ENCODE measurements at places on chromosomes 4 and X. TPM values are rescaled to one million over a fixed set of nuclear protein-coding genes. Genes with fewer than 3 reads are reported as not detected.

TREX2 gene
- 1.1 TPM for total RNA-seq

DNA sequence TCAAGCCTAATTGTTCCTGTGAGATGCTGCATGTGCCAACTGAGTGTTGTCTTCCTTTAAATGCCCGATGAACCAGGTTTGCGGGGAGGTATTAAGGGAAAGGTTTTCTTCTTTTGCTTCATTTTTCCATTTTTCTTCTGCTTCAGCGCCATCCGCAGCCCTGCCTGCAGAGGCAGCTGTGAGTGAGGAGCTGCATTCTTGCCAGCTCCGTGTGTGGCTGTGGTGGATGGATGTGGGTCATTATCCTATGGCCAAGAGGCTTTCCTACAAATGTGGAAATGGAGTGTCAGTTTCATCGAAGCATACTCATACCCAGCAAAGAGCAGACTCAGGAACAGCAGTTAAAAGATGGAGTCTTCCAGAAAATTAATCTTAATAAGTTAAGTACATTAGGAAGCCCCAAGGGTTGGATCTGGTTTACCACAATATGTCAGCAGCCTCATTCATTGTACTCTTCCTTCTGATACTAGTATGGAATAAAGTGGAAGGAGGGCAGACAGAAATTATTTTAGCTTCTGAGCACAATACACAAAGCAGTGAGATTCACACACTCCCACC is 37.6 kb downstream of the TNIP3 start:
- no peak overlapping the region for H3K27ac ChIP-seq
- peaks cover 11% of the 10 kb centered on the region for H3K4me1 ChIP-seq
- no peaks in the 10 kb centered on the region for H3K27me3 ChIP-seq
- no peak overlapping the region for H3K4me3 ChIP-seq

DNA sequence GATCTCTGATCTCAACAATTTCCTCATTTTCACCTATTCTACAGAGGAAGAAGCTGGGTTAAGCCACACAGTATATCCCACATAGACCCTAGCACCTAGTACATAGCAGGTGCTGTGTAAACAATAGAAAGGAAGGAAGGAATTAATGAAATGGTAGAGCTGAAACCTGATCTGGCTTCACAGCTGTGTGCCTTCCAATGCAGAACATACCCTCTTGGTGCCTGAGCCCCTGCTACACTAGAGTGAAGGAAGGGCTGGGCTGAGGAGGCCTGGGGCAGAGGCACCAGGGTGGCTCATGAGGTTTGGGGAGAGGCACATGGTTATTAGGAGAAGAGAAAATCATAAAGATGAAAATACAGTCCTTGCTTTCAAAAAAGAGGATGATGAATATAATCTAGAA is 21.3 kb downstream of the LRRC66 start:
- H3K4me3 ChIP-seq = no peak overlapping the region
- no peak for DNase-seq
- no peaks in the 10 kb centered on the region for H3K4me1 ChIP-seq
- no peaks in the 10 kb centered on the region for H3K36me3 ChIP-seq
- H3K27ac ChIP-seq = no peak overlapping the region

MAMLD1 gene
- 1.6 TPM for total RNA-seq

DNA sequence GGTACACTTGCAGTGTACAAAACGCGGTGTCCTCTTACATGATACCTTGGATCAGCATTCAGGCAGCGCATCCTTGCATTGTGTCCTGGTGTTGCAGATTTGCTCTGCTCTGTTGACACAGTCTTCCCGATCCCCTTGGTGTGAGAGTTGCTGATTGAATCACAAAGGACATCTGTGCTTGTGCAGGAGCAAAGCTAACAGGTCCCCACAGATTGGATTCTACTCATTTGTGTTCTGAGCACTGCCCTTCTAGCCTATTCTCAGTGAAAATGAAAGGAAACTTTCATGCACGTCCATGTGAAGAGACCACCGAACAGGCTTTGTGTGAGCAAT is 171.4 kb downstream of the FRMPD4 start:
- DNase-seq = no peak
- no peaks in the 10 kb centered on the region for H3K27me3 ChIP-seq
- H3K4me1 ChIP-seq = no peaks in the 10 kb centered on the region
- no peak overlapping the region for H3K27ac ChIP-seq
- no peak overlapping the region for H3K4me3 ChIP-seq

- no peaks in the 10 kb centered on the region for H3K27me3 ChIP-seq
- DNase-seq = no peak
- H3K4me3 ChIP-seq = no peak overlapping the region
- no peaks in the 10 kb centered on the region for H3K36me3 ChIP-seq
Measured at GRCh38 chrX:136163689-136164088, 16.4 kb downstream of the FHL1 start.

FATE1 gene
- total RNA-seq = not detected

DNA sequence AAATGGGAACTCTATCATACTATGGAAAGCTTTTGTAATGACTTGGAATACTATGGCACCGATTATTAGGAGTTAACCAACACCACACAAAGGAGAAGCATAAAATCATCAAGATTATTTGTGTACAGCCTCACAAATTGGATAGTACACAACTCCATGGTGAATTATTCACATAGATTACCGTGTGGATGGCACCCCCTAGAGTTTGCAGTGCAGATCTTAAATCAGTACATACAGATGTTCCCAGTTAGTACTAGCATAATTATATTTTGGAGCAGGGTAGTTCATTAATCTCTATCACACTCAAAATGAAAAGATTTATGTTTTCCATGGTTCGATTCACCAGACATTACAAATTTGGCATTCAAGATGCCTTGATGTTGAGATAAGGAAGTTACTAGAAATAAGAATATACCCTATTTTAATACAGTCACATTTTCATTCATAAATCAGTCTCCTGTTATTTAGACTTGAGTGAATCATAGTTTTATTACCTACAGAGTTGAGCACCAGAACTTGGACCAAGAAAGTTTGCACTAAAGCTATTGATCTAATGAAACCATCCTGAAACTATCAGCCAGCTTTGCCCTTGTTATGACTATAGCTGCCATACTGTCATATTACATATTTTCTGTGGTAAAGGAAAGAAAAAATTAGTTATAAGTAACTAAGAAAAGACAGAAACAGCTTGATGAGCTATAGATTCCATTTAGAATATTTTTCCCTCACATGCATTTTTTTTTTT is 531.8 kb downstream of the GLUD2 start:
- no peaks in the 10 kb centered on the region for H3K36me3 ChIP-seq
- H3K27ac ChIP-seq = no peak overlapping the region
- H3K4me3 ChIP-seq = no peak overlapping the region
- H3K4me1 ChIP-seq = peaks cover 10% of the 10 kb centered on the region
- DNase-seq = peak; percentile 43

Data from activated CD4-positive, alpha-beta T cell treated with anti-CD3 and anti-CD28 coated beads for 36 hours (primary cell).